ENCODE measurements at places on chromosomes 16 and 17.
A peak's percentile ranks its signal among the peaks of the same experiment; 100 is the strongest.

DNA sequence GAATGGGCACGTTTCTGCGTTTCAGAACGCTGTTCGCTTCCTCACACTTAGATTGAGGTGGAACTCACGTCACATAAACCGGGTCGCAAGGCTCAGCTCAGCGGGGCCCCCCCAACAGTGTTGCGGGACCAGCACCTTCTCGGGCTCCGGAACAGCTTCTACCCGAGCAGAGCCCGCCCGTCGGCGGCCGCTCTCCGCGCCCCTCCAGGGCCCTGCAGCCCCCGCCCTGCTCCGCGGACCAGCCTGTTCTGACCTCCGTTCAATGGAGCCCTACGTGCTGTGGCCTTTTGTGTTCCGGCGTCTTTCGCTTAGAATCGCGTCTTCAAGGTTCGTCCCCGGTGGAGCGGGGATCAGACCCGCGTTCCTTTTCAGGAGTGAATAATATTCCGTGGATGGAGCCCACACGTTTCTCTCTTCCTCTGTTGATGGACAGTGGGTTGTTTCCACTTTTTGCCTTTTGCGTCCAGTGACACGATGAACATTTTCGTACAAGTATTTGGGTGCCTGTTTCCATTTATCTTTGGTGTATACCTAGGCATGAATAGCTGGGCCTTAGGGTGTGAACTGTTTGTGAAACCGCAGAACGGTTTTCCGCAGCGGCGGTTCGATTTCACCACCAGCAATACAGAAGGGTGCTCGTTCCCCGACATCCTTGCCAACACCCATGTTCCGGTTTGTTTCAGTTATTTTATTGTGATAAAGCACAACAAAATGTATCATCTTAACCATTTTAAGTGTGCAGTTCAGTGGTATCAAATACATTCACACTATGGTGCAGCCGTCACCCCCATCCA is 2.3 kb upstream of the SLC22A31 start:
- DNase-seq, result peak; percentile 76

- no peak for DNase-seq
These were observed 450.0 kb downstream of the PMP22 start for GRCh38 chr17:14815079-14815478.

- DNase-seq, result no peak
These were observed 7.8 kb upstream of the SSTR2 start for GRCh38 chr17:73156887-73157520.

DNA sequence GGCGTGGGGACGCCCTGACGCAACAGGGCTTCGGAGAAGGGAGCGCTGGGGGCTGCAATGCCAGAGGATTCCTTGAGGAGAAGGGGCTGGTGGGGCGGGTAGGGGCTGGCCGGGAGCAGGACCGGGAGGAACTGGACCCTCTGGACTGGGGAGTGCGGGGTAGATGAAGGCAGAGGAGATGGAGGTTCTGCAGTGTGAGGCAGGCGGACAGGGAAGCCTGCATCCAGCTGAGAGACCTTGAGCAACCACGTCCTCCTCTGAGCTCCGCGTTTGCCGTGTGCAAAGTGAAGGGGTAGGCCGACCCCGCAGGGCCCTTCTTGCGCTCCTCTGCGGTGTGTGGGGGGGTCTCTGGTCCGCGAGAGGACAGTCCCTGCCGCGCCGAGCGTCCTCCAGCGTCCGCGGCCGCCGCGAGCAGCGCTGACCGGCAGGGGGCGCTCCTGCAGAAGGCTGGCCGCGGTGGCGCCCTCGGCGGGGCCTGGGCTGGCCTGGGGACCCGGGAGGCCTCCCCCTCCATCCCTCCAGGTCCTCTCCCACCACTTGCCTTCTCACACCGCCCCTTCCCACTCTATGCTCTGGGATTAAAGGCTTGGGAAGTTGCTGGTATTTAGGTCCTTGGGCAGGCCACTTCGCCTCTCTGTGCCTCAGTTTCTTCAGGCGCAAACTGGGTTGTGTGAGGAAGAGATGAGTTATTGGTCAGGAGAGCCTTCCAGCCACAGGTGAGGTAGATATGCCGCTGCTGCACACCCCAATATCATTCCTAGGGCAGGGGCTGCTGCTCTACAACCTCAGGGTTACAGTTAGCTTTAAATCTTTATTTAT is 9.6 kb upstream of the WNT9B start:
- DNase-seq, result peak; percentile 26

GRCh38 chr17:53822764-53823163 is at the start of gene KIF2B:
KIF2B (plus strand) TSS chr17:53822927; CDS start chr17:53823034, 107 bp downstream.
- DNase-seq, result no peak

- no peak for DNase-seq
These were observed 265.7 kb upstream of the KCNJ16 start for GRCh38 chr17:69809331-69809730.

DNA sequence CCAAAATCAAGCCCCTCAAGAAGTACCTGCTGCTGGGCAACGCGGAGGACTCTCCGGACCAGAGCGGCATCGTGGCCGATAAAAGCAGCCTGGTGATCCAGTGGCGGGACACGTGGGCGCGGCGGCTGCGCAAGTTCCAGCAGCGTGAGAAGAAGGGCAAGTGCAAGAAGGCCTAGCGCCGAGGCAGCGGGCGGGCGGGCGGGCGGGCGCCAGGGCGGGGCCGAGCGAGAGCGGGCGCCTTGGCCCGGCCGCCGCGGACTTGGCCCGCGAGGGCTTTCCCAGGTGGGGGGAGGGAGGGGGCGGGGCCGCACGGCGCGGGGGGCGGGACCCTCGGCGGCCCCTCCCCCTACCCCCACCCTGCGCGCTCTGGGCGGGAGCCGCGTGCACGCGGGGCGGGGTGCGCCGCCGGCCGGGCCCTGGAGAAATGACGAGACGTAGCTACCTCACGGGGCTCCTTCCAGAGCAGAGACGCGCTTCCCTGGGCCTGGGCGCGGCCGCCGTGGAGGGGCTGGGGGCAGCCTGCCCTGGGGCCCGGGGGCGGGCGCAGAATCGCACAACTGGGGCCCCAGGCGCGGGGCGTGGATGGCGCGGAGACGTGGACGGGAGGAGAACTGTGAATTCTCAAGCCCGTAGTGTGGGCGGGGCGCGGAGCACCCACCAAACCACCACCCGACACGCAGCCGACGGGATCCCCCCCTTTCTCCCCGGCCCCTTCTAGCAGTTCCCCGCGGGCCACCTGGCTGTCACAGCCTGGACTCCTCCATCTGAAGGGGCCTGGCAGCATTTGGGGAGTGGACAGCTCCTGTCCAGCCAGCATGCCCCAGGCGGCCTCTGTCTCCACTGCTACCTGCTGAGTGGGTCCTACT is 218.7 kb downstream of the NTN1 start:
- no peak for DNase-seq

DNA sequence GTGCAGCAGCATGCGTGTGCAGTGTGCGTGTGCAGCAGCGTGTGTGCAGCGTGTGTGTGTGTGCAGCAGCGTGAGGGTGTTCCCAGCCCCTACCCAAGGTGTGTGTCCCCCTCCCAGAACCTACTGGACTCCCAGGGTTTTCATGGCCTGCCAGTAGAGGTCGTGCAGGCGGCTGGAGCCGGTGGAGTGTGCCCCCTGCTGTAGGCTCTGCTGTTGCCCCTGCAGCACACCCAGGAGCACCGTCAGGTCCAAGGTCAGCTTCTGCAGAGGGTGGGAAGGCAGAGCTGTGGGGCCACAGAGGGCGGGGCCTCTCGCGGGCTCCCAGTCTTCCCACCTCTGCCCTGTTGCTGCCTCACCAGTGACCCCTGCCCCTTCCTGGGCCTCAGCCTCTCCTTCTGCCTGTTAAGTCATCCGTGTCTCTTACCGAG is 14.9 kb downstream of the MYBBP1A start:
- peak; percentile 44 for DNase-seq

- DNase-seq, result no peak
These were observed 37.3 kb downstream of the SMG6 start for GRCh38 chr17:2266045-2266864.

DNA sequence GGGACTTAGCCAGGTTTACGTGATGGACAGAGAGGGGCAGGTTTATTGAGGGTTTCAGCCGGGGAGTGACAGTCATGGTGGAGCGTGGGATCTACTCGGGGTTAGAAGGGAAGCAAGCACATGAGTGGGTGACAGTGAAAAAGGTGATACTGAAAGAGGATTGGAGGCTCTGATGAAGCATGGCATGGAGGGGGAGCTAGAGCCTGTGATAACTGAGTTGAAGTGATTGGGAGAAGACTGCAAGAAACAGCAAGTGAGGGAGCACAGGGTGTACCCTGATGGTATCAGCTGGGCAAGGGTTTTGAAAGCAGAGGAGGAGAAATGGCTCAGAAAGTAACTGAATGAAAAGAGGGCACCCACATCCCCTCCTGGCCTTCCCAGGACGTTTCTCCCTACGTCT is 6.7 kb upstream of the KSR1 start:
- DNase-seq, result no peak

DNA sequence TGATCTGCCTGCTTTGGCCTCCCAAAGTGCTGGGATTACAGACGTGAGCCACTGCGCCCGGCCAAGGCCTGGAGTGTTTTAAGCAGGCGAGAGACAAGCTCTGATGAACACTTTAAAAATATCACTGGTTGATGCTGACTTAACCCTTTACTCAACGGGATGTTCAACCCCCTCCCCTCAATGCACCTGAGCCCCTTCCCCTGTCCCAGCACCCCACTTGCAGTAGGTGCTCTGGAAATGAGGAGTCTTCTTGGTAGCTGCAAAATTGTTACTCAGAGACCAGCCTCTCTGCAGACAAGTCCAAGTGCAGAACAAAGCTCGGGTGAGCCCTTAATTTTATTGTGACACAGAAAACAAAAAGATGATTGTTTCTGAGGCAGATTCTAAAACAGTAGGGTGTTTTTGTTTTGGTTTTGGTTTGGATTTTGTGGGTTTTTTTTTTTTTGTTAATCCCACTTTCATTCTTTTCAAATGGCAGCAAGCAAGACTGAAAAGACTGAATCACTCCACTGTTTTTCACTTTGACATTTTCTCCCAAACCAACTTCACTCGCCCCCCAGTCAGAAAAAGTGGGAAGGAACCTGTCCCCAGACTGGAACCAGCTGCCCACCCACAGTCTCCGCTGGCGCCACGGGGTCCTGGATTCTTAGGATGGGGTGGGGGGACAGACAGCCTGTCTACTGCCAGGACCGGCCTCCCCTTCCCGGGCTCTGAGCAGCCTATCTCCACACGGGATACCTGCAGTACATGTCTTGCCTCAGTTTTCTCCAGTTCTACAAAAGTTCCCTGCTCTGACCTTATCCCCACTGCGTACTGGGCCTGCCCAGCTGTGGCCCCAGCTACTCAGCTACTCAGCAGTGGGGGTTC is 5.2 kb upstream of the PLLP start:
- no peak for DNase-seq

DNA sequence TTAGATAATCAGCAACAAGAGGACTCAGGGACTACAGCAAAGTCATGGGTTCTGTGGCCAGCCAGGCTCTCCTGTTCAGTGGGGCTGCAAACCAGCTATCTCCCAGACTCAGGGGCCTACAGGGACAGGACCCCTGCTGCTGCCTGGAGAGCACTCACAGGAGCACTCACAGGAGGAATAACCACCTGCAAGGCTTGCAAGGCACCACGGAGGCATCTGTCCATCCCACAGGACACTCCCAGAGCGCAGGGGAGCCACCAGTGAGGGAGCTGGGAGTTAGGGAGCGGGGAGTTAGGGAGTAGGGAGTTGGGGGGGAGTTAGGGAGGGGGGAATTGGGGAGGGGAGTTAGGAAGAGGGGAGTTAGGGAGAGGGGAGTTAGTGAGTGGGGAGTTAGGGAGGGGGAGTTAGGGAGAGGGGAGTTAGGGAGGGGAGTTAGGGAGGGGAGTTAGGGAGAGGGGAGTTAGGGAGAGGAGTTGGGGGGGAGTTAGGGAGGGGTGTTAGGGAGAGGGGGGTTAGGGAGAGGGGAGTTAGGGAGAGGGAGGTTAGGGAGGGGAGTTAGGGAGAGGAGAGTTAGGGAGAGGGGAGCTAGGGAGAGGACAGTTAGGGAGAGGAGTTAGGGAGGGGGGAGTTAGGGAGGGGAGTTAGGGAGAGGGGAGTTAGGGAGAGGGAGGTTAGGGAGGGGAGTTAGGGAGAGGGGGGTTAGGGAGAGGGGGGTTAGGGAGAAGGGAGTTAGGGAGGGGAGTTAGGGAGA is 5.7 kb downstream of the CANT1 start:
- DNase-seq, result no peak

Measured in NB4 (cell line).